Left renal cortex interstitium (tissue), 4 donors: ENCODE measurements at places on chromosomes 12 and 14. TPM values are rescaled to one million over a fixed set of nuclear protein-coding genes. Genes with fewer than 3 reads are reported as not detected.

NELL2 gene
- polyA plus RNA-seq, result 12.4 TPM

- no peak for DNase-seq
Observed at GRCh38 chr14:75220156-75220555, 43.7 kb upstream of the TMED10 start.

GRCh38 chr14:64186231-64187129 is 107.7 kb downstream of the ESR2 start:
- no peak for DNase-seq

DNA sequence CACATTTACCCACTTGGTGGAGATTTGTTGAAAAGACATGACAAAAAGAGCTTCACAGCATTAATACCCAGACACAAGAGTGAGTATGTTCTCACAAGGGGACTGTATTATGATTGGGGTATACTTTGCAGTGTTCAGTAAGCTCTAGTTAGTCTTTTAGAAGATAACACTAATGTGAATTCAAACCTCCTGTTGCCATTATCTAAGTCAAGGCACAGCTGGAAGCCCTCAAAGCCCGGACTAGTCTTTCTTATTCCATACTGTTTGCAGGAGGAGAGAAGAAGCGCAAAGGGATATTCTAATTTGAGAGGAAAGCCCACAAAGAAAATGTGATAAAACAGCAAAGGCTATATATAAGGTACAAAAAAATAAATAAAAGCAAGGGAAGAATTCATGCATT is 445.9 kb downstream of the SOX5 start:
- no peak for DNase-seq

TSHR gene
- 0.17 TPM for polyA plus RNA-seq

DNA sequence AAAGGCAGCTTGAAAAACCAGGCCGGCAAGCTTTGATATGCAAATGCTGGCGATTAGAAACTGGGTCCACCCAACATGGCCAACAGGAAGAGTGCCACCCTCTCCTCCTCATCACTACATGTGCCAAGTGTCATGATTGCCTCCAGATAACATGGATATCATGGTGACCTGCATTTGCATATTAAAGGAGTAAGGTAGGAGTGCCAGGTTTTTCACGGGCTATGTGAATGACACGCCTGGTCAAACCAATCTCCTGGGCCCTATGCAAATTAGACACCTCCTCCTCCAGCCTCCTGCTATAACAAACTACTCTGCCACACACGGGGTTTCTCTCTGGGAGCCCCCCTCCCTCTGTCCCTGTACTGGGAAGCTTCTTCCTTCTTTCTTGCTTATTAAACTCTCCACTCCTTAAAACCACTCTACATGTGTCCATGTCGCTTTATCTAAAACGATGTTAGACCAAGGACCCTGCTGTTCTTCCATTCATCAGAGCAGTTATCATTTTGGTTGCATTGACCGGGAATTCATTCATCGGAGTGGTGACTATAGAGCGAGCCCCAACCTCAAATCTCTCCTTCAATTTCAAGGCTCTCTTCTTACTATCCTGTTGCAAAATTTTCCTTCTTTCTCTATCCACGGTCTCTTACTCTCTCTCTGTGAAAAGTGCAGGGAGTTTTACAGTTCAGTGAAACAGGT is 27.5 kb downstream of the APOBEC1 start:
- DNase-seq, result no peak

DNA sequence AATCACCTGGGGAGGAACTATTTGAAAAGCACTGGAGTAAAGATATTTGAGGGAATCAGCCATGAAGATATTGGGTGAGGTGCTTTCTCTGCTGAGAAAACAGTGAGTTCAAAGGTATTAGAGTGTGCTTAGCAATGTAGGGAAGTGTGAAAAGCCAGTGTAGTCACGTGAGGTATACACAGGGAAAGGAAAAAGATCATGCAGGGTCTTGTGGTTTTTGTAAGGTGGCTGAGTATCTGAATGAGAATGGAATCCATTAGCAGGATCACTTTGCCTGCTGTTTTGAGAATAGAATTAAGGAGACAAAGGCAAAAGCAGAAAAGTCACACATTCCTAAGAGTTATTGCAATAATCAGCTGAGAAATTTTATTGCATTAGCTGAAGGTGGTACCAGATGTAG is 193.0 kb downstream of the PIK3C2G start:
- DNase-seq, result no peak
